ENCODE measurements at places on chromosomes 6 and 20.

GRCh38 chr20:14643146-14643545 is 305.7 kb upstream of the FLRT3 start:
- DNase-seq, result no peak

DNA sequence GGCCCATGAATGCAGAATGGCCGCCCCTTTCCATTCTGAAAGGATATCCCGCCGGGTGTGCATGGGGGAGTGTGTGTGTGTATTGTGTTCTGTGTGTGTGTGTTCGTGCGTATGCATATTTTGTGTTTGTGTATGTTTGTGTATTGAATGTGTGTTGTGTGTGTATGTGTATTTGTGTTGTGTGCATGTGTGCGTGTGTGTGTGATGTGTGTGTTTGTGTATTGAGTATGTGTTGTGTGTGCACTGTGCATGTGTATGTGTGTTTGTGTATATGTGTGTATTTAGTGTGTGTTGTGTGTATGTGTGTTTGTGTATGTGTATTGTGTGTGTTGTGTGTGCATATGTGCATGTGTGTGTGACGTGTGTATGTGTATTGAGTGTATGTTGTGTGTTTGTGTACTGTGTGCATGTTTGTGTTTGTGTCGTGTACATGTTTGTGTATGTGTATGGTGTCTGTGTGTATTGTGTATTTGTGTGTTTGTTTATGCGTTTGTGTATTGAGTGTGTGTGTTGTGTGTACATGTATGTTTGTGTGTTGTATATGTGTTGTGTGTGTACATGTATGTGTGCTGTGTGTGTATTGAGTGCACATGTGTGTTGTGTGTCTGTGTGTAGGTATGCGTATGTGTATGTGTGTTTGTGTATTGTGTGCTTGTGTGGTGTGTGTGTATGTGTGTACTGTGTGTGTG is 226.3 kb downstream of the TAF4 start:
- no peak for DNase-seq

- no peak for DNase-seq
These were observed 10.5 kb upstream of the BHLHE23 start for GRCh38 chr20:63017076-63017825.

GRCh38 chr6:30600451-30600961 is 16.5 kb downstream of the PPP1R10 start:
- no peak for DNase-seq

DNA sequence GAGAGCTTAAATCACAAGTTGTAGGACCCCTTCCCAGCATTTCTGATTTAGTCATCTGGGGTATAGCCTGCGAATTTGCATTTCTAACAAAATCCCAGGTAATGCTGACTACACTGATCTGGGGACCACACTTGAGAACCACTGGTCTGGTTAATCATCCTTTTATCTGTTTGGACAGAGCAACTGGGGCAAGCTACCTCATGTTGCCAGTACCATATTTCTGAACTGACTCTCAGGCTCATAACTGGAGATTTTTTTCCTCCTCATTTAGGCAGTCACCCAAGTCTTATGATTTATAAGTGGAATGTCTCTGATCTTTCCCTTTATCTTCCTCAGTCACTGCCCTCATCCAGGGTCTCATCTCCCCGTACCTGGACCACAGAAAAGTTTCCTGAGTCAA is 12.0 kb upstream of the GTF3C6 start:
- no peak for DNase-seq

- DNase-seq, result no peak
These were observed 106.3 kb downstream of the NUS1 start for GRCh38 chr6:117781550-117781949.

- no peak for DNase-seq
These were observed 19.5 kb downstream of the LRRN4 start for GRCh38 chr20:6034134-6034969.

DNA sequence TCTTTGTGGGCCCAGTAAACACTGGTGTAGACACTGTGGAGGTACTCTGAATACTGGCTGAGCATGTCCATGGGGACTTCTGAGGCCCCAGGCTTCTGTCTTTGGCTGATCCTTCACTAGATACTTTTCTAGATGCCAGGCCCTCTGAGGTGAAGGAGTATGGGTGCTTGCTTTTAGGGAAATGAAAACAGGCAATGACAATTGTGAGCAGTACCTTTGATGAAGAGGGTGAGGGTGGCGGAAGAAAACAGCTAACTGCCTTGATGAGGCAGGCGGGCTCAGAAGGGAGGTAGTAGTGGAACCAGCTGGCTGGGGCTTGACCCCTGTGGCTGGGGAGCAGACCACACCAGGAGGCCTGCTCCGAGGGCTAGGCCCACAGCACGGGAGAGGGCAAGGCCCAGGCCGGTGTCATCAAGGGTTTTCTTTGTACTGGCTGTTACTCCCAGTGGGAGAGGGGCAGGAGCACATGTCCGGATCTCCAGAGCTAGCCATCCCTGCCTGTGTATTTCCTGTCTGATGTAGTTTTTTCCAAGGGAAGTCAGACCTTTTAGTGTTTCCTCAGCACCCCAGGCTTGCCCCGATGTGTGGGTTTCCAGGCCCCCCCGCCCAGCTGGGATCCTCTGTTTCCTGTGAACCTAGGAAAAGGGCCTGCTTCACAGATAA is 3.9 kb downstream of the PLCG1 start:
- DNase-seq, result no peak

DNA sequence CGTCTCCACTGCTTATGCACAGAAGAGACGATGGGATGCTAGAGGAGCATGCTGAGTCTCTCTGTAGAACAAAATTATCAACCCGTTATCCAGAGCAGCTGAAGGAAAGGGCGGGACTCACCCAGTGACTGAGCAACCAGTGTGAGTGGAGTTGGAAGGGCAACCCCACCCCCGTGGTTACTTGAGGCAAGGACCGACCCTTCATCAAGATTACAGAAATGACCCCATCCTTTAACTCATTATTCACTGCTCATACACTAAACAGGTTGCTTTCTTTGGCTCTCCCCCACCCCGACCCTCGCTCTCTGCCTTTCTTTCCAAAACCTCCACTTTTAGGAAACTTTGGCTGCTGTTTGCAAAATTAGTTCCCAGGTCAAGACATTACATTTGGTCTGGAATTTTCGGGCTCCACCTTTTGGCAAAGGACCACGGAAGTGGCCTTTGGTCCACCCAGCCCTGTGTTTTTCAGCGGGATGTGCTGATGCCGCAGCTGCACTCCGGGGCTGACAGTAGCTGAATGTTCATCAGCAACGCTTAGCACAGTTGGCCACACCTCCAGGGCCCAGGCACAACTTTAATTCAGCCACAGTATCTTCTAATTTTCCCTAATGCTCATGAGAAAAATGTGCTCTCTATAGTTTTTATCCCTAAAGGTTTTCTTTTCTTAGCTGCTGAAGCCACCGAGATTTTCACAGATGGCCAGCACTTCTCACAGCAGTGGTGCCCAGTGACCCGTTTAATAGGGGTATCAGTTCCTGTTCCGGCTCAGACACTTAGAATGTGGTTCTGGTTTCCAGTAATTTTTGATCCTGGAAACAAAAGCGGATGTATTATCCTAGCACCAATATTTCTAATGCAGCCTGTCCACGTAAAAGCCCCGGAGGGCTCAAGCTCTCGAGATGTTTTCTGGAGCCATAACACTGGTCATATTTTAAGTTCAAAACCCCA is 103.6 kb upstream of the NXT1 start:
- DNase-seq, result no peak

DNA sequence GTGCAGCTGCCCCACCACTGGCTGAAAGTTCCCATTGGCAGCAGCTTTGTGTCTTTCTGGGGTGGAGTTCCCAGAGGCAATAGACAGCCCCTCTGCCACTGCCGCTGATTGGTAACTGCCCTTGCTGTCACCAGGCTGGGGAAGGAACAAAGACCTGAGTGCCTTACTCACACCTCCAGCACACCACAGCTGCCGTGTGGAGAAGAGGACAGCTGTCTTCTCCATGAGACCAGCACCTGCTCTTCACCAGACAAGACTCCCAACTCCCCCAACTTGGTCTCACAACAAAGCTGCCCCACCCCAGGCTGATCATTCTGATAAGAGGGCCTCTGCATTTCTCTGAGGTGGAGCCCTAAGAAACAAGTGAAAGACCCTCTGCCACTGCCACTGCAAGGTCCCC is 39.7 kb upstream of the PTCHD4 start:
- DNase-seq, result no peak

GRCh38 chr20:9411833-9412232 is 102.6 kb upstream of the LAMP5 start:
- no peak for DNase-seq

DNA sequence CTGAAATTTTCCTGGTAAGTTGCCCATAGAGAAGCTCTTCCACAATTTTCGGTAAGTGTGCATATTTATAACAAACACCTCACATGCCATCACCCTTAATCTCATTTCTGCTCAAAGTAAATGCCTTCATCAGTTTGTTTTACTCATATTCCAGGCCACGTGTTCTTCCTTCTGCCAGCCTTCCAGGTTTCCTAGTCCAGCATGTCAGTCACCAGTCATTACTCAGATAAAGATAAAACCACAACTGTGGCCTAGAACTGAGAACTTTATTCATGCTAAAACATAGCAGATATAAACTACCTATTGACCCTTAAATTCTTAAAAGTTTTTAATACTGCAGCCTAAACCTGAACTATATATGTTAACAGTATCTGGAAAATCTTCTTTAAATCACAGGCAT is 149.5 kb upstream of the SLC22A16 start:
- DNase-seq, result no peak

- no peak for DNase-seq
These were observed 21.3 kb downstream of the CD40 start for GRCh38 chr20:46139266-46139889.

DNA sequence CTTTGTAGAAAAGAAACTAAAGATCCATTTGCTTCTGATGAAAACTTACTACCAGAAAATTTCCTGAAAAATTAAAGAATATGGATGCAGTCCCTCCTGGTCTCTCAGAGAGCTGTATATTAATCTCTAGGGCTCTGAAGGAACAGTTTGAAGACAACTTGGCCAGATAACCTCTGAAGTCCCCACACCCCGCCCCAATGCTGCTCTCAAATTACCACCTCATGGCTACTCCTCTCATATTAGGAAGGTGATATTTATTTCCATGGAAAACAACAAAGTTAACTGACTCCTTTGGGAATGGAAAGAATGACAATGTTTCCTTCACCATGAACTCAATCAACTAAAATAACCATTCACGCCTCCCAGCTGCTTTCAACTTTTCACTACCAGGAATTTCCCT is 408.4 kb upstream of the FLRT3 start:
- DNase-seq, result no peak

GRCh38 chr6:33273924-33274902 is 2.3 kb downstream of the RPS18 start:
- no peak for DNase-seq
